ENCODE measurements at places on chromosomes 4 and X.

GRCh38 chr4:2330091-2331042 is 68.5 kb upstream of the MXD4 start:
- no peak for DNase-seq

- DNase-seq = no peak
Measured at GRCh38 chr4:99361268-99361898, 8.8 kb upstream of the ADH1C start.

DNA sequence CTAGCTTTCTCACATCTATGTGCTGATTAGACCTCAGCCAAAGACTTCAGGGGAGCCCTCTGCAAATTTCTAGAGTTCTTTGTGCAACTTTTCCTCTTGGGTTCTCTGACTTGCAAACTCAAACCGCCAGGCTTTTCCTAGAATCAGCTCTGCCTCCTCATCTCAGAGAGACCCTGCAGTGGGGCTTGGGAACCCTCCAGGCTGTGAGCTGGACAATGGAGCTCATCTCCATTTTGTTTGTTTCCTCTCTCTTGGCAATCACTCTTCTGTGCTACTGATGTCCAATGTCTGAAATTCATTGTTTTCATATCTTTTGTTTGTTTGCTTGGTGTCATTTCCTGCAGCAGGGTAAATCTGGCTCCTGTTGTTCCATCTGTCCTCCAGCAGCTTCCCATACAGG is 33.0 kb downstream of the GYPB start:
- DNase-seq = no peak

DNA sequence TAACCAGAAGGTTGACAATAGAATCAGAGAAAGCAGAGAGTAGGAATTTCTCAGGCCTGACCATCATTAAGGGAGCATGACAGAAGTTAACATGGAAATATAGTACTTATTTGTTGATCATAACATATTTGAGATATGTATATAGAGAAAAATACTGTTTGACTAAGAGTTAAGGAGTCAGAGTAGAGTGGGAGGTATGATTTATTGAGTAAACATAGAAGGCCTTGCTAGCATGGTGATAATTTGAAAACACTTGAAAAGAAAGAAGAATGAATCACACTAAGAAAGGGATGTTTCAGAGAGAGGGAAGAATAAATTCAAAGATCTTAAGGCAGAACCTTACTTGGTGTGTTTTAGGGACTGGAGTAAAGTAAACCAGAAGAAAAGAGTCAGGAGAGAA is 437.2 kb upstream of the TECRL start:
- no peak for DNase-seq

DNA sequence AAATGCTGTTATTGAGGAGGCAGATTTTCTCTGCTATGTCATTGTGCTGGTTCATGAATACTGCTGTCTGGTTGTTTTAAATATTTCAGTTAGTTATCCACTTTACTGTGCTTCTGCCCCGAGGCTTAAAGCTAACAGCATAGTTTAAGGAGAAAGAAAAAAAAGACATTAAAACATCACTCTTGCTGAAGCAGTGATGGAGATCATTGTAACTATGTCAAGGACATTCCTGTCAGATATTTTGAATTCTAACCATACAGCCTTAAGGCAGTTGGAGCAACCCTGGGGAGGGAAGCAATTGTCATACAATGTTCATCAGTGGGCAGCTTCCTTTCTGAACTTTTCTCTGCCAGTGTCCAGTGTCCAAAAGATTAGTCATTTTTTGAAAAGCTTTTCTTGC is 199.0 kb upstream of the DDX53 start:
- DNase-seq = no peak

- no peak for DNase-seq
Measured at GRCh38 chr4:676871-677235, 2.5 kb downstream of the MYL5 start.

DNA sequence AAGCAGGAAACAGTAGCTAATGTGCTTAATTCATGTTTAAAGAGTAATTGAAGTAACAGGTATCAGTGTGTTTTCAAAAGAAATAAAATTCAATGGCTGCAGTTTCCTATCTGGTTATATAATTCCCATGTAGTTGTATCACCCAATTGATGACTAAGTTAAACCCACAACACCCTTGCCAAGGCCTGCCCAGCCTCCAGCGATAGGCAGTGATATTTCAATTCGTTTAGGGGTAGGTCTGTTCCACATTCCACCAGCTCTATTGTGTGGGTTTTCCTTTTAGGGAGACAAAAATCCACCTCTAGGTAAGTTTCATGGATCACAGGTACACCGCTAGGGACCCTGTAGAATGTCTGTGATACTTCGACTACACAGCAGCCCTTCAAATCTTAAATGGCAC is 24.7 kb upstream of the MXRA5 start:
- no peak for DNase-seq

DNA sequence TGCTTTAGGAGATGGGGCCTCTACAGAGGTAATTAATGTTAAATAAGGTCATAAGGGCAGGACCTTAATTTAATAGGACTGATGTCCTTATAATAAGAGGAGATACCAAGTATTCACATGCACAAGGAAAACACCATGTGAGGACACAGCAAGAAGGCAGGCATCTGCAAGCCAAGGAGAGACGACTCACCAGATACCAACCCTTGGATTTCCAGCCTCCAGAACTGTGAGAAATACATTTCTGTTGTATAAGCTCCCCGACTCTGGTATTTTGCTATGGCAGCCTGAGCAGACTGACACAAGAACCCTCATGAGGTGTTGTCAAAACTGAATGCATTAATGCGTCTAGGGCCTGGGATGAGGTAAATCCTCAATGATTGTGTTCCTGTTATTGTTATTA is 56.2 kb upstream of the MAPK10 start:
- DNase-seq = no peak

- peak; percentile 24 for DNase-seq
Measured at GRCh38 chrX:103343105-103343504, 13.1 kb downstream of the TCEAL7 start.

DNA sequence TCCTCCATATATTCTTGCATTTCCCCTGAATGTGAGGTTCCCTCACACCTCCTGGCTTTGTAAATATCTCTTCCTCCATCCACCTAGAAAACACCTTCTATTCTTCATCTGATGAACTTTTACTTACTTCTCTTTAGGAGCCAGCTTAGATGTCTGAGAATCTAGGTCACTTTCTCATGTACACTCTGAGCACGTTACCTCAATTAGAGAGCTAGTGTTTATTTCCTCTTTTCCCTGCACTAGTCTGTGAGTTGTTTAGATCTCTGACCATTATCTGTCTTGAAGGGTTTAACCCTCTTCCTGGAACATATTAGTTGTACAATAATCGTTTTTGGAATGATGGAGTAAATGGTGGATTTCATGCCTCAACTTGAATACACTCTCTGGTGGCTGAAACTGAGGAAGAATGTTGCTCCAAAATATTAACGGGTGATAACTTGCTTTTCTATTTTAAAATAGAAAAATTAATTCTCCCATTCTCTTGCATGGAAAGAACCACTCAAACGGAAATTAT is 8.5 kb upstream of the NEIL3 start:
- no peak for DNase-seq

DNA sequence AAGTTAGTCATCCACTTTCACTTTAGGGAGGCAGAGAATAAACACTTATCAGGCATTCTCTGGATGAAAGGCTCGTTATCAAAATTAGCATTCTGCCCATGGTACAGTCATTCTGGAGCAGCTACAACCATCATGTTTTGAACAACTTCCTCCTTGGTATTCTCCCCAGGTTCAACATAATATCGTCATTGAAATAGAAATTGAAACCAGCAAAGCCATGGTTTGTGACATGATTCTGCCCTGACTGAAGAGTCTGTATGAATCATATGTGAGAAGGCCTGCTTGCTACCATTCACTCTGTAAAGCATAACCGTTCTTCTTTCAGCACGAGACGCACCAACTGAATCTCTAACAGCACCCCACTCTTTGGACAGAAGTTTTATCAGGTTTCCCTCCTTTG is 127.5 kb upstream of the RADX start:
- DNase-seq = no peak

DNA sequence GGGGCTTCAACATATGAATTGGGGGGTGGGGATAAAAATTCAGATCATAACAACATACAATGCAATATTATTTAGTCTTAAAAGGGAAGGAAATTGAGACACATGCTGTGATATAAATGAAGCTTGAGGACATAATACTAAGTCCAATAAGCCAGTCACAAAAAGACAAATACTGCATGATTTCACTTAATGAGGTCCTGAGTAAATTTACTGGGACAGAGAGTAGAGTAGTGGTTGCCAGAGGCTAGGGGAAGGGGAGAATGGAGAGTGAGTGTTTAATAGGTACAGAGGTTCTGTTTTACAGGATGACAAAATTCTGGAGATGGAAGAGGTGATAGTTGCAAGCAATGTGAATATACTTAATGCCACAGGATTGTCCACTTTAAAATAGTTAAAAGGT is 89.2 kb upstream of the RAPGEF2 start:
- DNase-seq = no peak

GRCh38 chr4:180680305-180680704 is 1562.9 kb upstream of the TENM3 start:
- no peak for DNase-seq

DNA sequence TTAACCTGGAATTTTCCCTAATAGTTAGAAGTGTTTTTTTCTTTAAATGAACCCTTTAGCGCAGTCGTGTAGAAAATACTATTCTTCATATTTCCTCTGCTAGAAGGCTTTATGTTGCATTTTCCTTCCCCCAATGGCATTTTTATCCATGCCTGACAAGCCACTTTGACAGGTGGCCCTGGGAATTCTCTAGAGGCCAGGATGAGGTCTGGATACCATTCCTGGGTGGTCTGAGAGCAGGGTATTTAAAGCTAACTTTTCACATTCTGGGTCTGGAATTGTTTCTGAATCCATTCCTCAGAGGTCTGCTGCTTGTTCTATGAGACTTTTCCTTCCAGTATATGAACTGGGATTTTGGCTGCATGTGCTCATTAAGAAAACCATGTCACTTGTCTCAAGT is 31.2 kb upstream of the PDGFRA start:
- no peak for DNase-seq

GRCh38 chr4:39384563-39384962 is 18.4 kb upstream of the RFC1 start:
- no peak for DNase-seq

- no peak for DNase-seq
Measured at GRCh38 chr4:14837860-14838259, 164.4 kb upstream of the CPEB2 start.

DNA sequence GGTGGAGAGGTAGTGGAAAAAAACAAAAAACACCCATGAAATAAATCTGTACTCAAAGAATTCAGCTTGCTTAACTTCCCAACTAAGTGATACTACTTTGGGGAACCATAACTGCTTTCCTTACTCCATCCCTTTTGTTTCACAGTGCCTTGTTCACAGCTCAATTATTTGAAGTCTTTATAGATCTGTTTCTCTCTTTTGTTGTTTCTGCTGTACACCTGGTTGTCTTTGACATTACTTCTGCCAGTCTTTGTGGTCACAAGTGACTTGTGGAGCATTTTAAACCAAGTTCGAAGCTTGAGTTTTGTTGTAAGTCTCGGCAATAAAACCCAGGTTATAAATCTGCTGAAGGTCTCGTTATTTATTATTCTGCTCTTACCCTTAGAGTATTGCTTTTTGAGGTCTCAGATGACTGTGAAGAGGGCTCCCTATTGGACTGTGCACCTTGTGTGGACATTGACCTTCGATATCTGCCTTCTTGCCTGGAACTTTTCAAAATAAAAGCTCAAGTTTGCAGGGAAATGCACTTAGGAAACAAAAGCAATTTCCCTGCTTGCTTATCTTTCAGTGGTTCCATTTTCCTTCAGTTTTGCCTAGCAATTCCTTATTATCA is 59.8 kb downstream of the ANK2 start:
- no peak for DNase-seq

- no peak for DNase-seq
Measured at GRCh38 chrX:38206542-38206941, 14.1 kb downstream of the SRPX start.

DNA sequence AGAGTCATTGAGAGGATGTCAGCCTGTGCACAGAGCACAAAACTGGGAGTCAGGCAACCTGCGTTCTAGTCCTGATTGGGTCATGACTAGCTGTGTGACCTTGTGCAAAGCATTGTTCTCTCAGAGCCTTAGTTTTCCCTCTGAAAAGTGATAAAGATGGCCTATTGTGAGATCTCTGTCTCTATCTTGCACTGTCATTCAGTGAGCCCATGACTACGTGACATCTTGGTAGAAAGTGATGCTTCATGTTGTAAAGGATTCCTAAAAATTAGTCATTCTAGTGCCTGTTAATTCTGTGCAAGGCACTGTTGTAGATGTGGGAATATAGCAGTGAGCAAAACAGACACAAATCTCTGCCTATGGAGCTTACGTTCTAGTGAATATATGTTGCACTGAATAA is 2.5 kb downstream of the PGRMC1 start:
- no peak for DNase-seq

DNA sequence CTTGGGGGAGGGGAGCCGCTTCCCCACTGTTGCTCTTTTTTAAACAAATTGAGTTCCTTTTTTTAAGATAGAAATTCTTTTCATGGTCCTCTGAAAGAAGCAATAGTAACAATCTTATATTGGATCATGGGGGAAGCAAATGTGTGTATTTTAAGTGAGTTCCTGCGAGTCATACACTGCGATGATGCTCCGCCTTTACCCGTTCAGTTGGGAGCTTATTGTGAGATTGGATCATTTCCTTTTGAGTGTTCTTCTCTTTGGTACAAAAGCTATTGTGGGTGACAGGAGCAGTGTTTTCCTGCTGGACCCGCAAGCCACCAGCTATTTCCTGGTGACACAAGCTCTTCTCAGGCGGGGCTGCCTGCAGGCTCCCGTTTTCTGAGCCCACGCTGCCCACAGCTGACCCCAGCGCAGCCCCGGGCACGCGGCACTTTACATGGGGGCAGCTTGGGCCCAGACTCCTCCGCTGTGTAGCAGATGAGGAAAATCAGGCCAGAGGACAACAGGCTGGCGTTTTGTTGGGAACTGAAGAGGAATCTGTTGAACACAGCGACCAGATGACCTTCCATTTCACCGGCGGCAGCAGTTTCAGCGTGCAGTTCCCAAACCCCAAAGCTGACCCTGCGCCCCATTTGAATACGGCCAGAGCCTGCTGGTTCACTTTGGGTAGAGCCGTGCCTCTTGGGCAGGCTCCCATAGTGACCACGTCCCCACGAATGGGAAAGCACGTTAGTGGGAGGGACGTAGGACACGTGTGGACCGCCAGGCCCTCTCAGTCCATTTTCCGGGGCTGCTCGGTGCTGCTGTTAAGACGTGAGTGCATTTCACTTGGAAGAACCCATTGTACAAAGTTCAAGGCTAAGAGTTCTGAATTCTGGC is 12.2 kb downstream of the TADA2B start:
- DNase-seq = no peak

DNA sequence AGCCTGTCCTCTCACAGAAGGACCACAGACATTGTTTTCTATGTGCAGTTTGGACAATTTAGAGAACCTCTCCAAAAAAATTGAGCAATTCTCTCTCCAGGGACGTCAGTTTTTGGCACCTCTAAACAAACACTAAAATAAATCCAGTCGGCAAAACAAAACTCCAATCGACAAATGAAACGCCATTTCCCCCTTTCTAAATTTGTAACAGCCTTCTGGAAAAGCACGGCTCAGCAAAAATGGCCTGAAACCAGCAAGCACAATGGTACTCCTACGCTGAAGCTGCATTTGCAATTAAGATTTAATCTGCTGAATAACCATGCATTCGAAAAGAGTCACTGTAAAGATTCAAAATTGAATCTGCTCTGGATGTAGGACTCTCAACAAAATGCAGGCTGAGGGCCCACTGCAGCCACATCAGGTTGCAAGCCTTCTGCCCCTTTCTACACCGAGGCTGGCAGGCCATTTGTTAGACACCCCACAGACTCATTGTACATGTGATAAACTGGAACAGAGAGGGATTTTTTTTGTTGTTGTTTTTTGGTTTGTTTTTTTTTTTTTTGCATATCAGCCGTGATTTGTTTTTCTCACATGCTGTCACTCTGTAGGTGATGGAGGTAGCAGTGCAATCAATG is 79.9 kb upstream of the MAP3K15 start:
- DNase-seq = no peak

Data from stimulated activated CD4-positive, alpha-beta T cell treated with anti-CD3 and anti-CD28 coated beads, Interleukin-4, amount 100 ng/mL, for 1 hour (primary cell).